Activated naive CD8-positive, alpha-beta T cell treated with anti-CD3 and anti-CD28 coated beads, Interleukin-2, amount 50 U/mL, for 24 hours (primary cell): ENCODE measurements at places on chromosomes 13 and 19.
A peak's percentile ranks its signal among the peaks of the same experiment; 100 is the strongest.

DNA sequence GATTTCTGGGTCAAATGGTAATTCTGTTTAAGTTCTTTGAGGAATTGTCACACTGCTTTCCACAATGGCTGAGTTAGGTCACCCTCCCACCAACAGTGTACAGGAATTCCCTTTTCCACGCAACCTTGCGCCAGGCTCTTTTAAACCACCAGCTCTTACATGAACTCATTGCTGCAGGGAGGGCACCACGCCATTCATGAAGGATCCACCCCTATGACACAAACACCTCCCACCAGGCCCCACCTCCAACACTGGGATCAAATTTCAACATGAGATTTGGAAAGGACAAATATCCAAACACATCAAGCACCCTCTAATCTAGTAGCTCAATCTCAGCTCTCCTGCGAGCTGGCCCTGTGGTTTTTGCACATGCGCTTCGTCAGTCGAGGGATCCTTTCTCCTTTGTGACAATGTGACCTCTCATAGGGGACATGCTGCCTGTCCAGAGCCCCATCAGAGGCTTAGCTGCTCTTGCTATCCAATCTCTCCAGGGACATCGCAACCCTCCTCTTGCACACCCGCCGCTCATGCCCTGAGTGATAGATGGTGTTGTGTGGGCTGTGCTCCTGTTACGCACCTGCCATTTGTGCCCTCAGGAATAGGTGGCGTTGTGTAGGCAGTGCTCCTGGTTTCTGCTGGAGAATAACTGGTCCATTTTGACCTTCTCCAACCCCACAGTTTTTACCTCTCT is 328.0 kb downstream of the UQCRFS1 start:
- no peak for DNase-seq

- no peak for DNase-seq
Measured at GRCh38 chr19:20038358-20039202, 725 bp downstream of the ZNF682 start.

- no peak for DNase-seq
Measured at GRCh38 chr19:14704450-14704849, 14.6 kb downstream of the ZNF333 start.

DNA sequence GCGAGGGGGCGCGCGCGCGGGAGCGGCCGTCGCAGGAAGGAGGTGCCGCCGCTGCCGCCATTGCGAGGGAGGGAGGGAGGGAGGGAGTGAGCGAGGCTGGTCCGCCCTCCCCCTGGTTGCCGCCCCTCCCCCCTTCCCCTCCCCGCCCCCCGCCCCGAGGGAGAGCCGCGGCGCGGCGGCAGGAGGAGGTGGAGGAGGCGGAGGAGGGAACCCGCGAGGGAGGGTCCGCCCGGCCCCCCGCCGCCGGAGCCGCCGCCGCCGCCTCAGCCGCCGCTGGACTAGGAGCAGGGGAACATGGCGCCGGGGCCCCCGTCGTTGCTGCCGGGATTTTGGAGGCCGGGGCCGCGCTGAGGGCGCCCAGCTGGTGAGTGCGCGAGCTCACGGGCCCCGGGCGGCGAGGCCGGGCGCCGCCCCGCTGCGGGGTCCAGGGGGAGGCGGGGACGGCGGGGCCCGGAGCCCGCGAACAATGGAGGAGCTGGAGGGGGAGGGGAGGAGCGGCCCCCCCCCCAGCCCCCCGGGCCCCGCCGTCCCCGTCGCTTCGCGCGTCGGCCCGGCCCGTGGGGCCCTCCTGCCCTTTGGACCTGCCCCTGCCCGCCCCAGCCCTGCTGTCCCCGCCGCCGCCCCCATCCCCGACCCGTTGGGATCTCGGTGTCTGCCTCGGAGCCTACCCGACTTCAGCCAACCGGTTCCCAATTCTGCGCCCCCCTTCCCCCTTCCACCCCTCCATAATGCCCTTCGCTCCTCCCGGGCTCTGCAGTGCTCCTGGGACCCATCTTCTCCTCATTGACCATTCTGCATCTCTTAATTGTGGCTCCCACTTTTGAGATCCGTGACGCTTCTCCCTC is at the start of gene ARHGAP35:
ARHGAP35 (plus strand) TSS at position 152 of the 845 bp plus-strand sequence. CDS start 57,679 bp downstream, outside the sequence.
- peak; percentile 19 for DNase-seq

- no peak for DNase-seq
Measured at GRCh38 chr13:50889317-50889716, 20.3 kb upstream of the RNASEH2B start.

GRCh38 chr13:68050761-68051160 is 820.6 kb upstream of the PCDH9 start:
- DNase-seq, result no peak

GRCh38 chr13:49690133-49690994 is 922 bp downstream of the EBPL start:
- no peak for DNase-seq

DNA sequence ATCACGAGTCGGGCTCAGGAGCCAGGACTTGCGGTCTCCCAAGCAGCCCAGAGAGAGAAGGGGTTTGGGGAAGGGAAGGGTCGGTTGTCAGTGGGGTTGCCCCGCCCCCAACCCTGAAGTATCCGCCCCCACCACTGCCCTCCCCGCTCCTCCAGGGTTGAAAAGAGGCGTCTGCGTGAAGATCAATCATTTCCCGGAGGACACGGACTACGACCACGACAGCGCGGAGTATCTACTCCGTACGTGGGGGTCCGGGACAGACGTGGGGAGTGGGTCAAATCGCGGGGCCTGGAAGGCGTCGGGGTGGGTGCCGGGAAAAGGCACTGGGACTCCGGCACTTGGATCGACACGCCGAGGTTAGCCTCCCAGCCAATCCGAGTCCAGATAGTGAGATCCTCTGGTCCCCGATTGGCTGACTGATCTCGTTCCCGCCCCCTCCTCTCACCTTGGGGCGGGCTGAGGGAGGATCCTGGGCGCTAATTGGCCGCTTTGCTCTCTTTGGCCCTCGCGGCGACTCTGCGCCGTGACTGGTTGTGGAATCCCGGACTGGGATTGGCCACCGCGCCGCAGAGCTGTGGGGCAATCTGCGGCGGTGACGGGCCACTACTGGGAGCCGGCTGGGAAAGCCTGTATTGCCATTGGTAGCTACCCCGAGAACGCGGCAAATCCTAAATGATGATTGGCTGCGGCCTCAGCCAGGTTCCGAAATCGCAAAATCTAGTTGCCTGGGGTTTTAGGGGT is 13.3 kb upstream of the CACNG6 start:
- peak; percentile 23 for DNase-seq

DNA sequence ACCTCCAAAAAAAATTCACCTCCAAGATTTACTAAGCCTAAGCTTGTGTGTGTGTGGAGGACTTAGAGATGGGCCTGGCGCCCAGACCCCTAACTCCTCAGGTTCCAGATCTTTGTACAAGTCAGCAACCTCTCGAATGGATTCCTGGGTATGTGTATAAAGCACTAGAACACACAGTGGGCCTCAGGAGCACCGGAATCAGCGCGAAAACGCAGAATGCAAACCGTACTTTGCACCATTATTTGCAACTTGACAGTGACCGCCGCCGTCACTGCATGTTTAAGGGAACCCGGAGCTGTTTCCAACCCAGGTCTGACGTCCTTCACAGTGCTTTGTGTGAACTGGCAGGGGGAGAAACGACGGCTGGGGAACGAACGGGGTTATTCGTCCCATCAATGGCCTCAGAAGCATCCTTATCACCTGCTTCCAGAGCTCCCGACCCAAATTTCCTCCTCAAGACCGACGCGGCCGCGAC is 688 bp downstream of the ZNF606 start:
- DNase-seq, result peak; percentile 12

- peak; percentile 16 for DNase-seq
Measured at GRCh38 chr13:20193907-20194631, 1.3 kb upstream of the GJB2 start.
